ENCODE measurements at places on chromosomes 16 and 17.

DNA sequence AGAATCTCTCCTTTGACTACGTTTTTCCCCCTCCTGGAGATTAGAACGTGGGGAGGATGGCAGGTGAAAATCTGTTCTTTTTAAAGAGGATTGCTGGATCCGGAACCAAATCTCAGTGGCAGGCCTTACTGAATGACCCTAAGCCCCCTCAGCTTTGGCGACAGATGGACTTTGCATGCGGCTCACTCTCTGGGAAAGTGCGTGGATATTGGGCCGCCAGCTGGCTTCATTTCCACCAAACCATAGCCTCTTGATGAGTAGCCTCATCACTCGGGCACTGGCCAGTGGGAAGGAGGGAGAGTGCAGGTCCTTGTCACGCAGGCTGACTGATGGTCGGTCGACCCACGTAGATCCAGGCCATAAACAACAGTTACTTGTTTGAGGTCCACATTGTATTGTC, 31.3 kb upstream of the CCDC182 start:
- DNase-seq, result no peak

DNA sequence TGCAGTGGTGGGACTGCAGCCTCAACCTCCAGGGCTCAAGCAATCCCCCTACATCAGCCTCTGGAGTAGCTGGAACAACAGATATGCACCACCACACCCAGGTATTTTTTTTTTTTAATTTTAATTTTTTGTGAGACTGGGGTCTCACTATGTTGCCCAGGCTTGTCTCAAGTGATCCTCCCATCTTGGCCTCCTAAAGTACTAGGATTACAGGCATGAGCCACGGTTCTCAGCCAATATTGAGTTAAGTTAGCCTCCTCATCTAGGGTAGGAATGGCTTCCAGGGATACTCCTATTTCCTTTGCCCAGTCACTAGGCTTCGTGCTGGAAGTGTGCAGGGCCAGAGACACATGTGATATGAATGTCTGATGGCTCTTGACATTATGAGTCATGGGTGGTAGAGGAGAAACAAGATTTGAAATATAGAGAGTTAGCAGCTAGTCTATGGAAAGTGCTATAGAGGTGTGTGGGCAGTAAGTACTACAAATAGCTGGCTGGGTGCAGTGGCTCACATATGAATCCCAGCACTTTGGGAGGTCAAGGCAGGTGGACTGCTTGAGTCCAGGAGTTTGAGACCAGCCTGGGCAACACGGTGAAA, 8.0 kb upstream of the HES7 start:
- DNase-seq, result no peak

DNA sequence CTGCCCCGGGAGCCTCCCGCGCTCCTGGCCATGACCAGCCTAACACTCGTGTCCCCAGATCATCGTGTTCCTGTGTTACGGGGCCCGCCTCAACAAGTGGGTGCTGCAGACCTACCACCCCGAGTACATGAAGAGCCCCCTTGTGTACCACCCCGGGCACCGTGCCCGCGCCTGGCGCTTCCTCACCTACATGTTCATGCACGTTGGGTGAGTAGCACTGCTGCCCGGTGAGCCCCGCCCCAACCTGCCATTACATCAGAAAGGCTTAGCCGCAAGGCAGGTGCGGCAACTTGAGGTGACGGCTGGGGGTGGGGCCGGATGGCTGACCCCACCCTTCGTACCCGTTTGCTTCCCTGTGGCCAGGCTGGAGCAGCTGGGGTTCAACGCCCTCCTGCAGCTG, 1.4 kb downstream of the RHBDL1 start:
- DNase-seq, result peak; percentile 50

GRCh38 chr16:83010776-83011720, 384.3 kb downstream of the CDH13 start:
- no peak for DNase-seq

DNA sequence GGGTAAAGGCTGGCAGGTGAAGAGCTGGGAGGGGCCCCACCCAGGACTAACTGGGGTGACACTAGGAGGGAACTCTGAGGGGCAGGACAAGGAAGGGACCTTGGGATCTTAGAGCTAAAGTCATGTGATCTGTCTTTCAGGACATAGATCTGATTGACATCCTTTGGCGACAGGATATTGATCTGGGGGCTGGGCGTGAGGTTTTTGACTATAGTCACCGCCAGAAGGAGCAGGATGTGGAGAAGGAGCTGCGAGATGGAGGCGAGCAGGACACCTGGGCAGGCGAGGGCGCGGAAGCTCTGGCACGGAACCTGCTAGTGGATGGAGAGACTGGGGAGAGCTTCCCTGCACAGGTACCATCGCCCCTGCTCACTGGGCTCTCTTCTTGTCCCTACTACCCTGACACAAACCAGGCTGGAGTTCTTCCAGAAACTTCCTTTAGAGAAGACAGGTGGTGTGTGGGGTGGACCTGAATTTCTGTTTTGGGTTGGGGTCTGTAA, 8.1 kb downstream of the NFE2L1 start:
- no peak for DNase-seq

DNA sequence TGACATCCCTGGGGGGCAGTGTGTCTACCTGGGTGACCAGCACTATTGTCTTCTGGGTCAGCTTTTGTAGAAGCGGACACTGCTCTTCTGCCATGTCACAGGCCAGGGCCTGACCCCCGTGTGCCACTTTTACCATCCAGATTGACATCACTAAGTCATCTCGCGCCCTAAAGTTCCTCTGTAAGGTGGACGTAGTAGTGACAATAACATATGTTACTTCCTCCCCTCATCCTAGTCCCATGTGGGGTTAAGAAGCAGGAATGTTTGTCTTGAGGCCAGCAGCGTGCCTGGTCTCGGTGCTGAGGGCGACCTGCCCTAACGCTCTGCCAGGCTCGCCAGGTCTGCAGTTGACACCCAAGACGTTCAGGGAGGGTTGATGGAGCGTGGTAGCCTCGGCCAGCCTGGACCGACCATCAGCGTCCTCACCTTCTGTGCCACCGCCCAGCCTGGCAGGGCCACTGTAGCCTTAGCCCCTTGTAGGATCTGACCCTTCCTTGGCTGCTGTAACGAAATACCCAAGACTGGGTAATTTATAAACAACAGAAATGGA, 20.7 kb downstream of the GAA start:
- no peak for DNase-seq

DNA sequence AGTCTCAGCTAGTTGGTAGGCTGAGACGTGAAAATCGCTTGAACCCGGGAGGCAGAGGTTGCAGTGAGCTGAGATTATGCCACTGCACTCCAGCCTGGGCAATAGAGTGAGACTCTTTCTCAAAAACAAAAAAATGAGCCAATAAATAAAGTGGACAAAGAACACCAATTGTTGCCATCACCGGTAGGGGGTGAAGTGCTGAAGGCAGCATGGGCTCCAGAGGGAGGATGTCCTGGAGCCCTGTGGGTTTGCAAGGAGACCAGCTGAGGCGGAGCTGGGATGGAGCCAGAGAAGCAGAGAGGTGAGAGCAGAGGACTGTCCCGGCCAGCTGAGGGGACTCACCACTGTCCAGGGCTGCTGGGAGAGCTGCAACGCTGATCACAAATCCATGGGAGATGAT, 13.8 kb downstream of the CHST6 start:
- no peak for DNase-seq

GRCh38 chr16:73059779-73060615, 12.1 kb upstream of the ZFHX3 start:
- DNase-seq, result no peak

DNA sequence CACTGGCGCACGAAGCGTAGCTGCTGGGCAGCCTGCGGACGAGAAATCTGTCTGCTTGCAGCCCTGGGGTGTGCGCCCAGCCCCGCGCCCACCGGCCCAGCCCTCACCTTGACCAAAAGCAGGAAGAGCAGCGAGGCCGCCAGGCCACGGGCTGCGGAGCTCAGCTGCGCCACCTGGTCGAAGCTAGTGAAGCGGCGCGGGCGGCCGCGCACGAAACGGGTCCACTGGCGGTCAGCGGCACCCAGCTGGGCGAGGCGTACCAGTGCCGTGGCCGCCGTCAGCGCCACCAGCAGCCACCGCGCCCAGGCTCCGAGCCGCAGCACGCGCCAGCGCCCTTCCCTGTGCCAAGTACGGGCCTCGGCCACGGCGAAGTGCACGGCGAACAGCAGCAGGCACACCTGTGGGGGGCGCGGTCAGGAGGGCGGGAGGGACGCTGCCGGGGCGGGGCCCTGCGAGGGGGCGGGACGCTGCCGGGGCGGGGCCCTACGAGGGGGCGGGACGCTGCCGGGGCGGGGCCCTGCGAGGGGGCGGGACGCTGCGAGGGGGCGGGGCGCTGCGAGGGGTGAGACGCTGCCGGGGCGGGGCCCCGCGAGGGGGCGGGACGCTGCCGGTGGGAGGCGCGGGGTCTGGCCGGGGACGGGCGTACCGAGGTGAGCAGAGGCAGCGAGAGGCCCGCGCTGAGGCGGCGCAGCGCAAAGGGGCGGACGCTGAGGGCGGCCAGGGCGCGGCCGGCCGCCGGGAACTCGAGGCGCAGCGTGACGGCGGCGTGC, 43.2 kb downstream of the TSC2 start:
- DNase-seq, result no peak

GRCh38 chr16:560204-560700, at the start of gene PRR35:
Gene PRR35, plus strand, starts transcription at chr16:560394. Its CDS starts 2,901 bp downstream, at chr16:563295.
- no peak for DNase-seq

DNA sequence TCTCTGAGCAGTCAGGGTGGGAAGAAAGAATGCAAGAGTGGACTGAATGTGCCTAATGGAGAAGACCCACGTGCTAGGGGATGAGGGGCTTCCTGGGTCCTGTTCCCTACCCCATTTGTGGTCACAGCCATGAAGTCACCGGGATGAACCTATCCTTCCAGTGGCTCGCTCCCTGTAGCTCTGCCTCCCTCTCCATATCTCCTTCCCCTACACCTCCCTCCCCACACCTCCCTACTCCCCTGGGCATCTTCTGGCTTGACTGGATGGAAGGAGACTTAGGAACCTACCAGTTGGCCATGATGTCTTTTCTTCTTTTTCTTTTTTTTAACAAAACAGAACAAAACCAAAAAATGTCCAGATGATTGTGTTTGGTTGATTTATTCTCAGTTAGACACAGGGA, 14.1 kb downstream of the IGFBP4 start:
- DNase-seq, result no peak

Data from activated T-cell treated with anti-CD3 and anti-CD28 coated beads, Interleukin-2, amount 50 U/mL, for 1 hour (primary cell).